ENCODE measurements at places on chromosomes 1 and 21.

DNA sequence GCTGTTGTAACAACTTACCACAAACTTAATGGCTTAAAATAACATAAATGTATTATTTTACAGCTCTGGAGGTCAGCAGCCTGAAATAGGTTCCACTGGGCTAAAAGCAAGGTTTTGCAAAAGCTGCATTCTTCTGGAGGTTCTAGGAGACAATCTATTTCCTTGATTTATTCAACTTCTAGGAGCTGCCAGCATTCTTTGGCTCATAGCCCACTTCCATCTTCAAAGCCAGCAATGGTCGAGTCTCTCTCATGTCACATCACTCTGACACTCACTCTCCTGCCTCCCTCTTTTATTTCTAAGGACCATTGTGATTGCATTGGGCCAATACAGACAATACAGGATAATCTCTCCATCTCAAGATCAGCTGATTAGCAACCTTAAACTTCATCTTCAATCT, 15.1 kb upstream of the FOXJ3 start:
- no peak for DNase-seq

- DNase-seq: no peak
These were observed 174.2 kb downstream of the PTPRU start for GRCh38 chr1:29410476-29410875.

DNA sequence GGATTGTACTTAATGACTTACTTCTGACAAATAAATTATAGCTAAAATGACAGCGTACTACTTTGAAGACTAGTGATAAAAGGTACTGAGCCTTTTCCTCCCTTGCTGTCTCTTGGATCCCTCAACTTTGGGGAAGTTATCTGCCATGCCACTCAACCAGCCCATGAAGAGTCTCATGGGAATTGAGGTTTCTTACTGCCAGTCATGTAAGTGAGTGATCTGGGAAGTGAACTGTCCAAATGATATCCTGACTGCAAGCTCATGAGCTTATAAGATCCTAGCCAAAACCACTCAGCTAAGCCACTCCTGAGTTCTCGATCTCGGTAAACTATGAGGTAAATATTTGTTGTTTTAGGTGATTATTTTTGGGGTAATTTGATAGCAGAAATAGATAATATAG, 247.8 kb downstream of the NCAM2 start:
- DNase-seq: no peak

DNA sequence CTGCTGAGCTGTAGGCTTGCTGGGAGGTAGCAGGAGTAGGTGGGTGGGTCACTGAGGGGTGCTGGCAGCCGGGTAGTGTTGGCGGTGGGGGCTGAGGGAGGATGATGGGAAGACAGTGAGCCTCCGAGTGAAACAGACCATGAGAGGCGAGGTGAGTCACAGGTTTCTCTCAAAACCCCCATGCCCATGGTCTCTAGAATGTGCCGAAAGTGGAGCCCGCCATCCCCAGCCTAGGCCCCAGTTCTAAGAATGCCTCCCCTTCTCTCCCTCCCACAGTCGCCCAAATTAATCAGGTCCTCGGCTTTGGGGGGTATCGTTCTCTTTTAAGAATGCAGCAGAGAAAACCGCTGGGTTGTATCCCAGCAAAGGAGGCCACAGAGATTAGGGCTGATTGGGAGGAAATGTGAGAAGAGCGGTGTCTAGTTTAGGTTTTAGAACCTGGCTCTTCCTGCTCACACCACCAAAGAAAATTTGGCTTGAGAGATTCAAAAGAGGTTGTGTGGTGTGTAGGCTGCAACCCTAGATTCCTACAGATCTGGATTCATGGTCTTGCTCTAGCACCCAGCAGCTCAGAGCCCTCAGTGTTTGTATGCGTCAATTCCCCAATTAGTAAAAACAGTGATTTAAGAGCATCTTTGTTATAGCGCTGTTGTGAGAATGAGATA, 27.7 kb upstream of the IL19 start:
- DNase-seq: no peak

DNA sequence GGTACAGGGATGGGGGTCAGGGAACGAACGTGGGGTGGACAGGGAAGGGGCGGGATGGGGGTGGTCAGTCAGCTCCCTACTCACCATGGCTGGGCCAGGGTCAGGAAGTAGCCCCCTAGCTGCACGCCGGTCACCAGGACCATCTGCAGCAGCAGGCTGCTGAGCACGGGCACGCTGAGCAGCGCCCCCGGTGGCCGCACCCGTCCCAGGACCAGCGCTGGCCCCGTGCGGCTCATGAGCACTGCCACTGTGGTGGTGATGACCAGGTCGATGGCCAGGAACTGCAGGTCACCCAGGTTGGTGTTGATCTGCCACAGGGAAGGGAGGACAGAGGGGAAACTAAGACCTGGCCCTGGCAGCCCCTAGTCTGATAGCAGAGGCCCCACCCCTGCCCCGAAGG, 6.5 kb upstream of the MFAP2 start:
- DNase-seq: no peak

DNA sequence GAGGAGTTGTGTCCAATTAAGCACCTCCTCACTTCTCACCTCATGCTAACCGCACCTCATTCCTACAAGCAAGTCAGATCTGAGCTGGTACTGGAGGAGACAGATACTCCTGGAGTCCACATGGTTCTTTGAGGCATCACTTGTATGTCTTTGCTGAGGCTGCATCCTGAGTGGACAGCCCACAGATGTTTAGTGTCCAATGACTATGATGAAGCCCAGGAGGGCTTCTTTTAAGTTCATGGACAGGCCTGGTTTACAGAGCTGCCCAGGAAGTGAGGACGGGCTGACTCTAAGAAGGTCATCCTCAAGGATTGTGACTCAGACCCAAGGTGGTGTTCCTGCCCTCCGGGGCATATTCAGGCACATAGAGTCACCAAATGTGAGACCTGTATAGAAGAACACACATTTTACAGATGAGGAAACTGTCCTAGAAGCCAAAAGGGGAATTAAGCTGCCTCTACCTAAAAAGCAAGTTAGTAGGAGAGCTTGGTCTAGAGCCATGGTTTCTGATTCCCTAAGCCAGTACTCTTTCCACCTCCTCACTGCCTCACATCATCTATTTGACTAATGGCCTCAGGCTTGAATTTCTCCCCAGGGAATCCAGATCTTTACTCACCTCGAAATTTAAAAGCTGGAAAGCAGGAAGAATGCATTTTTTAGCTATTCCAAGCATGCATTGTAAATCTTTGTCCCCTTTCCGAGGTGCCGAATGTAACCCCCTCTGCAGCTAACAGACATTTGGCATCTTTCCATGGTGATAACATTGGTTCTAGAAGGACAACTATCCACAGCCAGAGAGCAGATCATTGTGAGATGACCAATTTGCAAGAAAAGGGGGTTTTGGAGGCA, 228.1 kb downstream of the OMA1 start:
- no peak for DNase-seq

GRCh38 chr1:240405751-240406150, 206.2 kb downstream of the GREM2 start:
- DNase-seq: no peak

DNA sequence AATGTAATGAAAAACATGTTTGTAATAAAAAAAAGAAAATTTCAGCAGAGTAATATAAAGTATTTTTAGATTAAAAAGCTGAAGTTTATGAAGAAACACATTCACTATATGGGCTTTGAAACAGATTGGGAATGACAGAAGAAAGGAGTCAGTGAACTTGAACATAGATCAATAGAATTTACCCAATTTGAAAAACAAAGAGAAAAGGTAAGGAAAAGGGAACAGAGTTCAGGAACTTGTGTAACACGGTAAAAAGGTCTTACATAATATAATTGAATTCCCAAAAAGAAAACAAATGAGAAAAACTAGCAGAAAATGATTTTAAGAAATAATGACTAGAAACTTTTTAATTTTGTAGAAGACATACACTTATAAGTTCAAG, 206.8 kb downstream of the KCNT2 start:
- DNase-seq: no peak

DNA sequence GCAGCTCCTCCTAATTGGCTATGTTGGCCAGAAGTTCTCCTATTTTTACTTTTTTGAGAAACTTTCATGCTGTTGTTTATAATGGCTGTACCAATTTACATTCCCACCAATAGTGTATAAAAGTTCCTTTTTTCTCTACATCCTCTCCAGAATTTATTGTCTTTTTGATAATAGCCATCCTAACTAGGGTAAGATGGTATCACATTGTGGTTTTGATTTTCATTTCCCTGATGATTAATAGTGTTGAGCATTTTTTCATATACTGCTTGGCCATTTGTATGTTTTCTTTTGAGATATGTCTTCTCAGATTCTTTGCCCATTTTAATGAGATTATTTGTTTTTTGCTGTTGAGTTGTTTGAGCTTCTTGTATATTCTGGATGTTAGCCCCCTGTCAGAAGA, 46.8 kb downstream of the NTMT2 start:
- DNase-seq: no peak

DNA sequence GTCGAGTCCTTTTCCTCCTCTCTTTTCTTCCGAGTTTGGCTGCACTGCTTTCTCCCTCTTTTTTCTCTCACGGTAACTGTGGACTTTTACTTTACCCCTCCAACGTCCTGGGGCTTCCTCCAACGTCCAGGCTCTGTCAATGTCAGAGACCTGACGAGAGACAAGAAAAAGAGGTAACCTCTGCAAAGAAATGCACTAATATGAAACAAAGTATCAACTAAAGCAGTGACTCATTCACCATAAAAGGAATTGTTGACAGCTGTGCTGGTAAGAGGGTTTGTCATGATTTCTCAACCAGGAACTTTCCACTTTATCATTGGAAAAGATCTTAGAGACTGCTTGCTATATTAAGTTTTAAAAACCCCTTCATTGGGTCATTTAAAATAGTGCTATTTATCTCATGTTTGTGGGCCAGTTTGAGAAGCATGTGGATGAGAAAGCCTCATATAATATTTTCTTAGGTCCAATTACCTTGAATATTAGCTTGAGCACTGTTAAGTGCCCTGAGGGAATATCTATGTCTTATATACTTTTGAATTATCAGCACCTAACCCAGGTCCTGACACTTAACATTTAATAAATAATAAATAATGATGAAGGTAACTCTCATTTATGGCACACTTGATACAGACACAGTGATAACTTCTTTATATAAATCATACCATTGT, at the start of gene GBP2:
TSS of gene GBP2 (minus strand) at position 202 of the 668 bp plus-strand sequence. CDS start 4,148 bp downstream, outside the sequence.
- no peak for DNase-seq

DNA sequence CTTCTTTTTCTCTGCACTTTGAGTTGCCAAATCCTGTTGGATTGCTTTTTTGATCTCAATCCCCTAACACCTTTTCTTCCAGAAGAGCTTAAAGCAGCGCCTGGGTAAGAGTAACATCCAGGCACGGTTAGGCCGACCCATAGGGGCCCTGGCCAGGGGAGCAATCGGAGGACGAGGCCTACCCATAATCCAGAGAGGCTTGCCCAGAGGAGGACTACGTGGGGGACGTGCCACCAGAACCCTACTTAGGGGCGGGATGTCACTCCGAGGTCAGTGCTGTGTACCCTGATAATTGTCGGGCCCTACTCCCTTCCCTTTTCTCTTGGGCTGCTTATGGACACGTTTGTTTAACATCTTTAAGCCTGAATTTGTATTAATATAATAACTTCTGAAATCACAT, 8.3 kb downstream of the CHTOP start:
- DNase-seq: no peak

GRCh38 chr21:45982092-45982757, 655 bp downstream of the COL6A1 start:
- DNase-seq: no peak

GRCh38 chr1:37533317-37534093, 18.9 kb upstream of the MEAF6 start:
- no peak for DNase-seq

- no peak for DNase-seq
These were observed 48.8 kb downstream of the SUCO start for GRCh38 chr1:172581779-172582178.

DNA sequence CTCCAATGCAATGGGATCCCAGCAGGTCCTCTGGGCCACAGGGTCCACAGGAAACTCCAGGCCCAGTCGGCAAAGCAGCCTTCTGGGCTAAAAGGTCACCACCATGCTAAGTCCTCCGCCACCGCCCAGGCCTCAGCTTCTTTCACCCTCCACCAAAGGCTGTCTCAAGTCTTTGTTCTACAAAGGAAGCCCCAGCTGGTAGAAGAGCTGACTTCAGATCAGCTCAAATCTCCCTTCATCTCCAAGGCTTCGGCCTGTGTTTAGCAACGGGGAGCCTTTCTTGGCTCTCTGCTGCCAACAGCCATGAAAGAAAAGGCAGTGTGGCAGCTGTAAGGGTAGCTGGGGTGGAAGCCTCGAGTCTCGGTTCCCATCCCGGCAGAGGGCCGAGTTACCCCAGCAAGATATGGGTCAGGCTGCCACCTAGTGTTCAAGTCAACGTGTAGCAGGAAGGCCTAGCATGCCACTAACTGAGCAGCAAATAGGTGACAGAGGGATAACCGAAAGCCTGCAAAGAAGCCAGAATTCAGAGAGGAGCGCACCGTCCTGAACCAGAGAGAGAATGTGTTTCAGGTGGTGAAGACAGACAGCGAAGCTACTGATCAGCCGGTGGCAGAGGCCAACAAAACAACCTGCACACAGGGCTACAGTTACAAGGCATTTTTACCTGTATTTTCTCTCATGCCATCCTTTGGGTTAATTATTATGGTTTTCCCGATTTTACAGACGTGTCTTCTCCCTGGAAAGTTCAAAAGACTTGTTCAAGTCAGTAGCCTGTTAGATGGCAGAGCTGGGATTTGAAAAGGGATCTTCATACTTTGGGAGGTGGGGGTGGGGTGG, 26.8 kb upstream of the CRNN start:
- peak; percentile 44 for DNase-seq

- no peak for DNase-seq
These were observed 45.7 kb upstream of the ANGPTL1 start for GRCh38 chr1:178916448-178917174.

DNA sequence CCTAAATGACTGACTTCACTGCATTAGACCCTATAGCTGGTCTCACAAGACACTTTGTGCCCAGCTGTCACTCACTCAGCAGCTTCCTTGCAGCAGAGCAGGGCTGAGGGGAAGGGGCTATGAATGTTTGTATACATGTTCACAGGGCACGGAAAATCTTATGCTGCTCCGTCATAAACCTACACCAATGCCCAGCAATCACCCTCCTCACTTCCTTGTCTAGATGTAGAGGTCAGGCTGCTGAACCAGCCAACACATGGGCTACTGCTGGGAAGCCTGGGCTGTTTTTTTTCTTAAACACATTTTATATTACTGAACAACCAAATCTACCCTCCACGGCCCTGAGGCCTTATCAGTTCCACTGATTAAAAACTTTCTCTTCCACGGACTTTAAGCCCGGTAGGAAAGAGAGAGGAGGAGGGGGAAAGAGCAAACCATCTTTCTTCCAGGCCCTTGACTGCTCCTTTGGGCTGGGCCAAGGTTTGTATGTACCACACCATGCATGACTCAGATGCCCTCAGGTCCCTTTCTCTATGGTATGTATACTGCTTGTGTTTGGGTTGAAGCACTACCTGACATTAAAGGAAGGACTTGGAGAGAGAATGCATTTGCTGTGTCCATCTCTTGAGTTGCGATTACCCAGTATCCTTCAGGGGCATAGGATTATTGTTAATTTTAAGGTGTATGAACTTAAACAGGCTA, 12.7 kb downstream of the MTFR1L start:
- no peak for DNase-seq

Data from activated CD4-positive, CD25-positive, alpha-beta regulatory T cell treated with anti-CD3 and anti-CD28 coated beads, Interleukin-2, amount 50 U/mL, for 16 hours (primary cell).